Heart right ventricle (tissue), 16 donors: ENCODE measurements at places on chromosomes 4 and X.

DNA sequence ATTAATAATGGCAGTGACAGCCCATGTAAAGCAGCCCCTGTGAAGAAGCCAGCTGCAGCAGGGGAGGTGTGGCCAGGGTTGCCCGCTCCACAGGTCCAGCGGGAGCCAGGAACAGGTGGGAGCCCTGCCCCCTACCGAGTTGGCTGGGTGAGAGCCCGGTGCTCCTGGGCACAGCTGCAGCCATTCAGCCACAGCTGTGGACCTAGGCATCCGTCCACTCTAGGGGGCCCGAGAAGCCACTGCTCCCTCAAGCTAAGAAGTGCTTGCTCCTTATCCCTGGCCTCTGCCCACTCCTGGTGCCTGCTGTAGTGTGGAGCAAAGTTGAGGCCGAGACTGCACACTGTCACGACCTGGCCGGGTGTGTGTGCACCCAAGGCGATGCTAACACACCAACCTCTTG lies 1469.0 kb downstream of the PCDH7 start:
- DNase-seq = no peak

GRCh38 chr4:142475663-142476062 lies 370.4 kb downstream of the INPP4B start:
- DNase-seq = no peak

DNA sequence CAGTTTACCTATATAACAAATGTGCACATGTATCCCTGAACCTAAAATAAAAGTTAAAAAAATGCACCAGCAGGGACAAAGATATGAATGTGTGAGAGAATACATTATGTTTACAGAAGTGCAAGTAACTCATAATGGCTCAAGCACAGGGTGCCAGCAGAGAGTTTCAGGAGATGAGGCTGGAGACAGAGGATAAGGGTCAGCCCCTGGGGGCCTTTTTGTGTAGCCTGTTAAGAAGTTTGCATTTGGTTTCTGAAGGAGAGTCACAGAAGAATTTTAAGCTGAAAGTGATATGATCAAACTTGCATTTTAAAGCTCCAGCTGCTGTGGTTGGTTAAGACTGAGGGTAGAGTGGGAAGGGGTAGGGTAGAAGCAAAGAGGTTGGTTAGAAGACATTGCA lies 48.6 kb upstream of the CAPN6 start:
- no peak for DNase-seq

DNA sequence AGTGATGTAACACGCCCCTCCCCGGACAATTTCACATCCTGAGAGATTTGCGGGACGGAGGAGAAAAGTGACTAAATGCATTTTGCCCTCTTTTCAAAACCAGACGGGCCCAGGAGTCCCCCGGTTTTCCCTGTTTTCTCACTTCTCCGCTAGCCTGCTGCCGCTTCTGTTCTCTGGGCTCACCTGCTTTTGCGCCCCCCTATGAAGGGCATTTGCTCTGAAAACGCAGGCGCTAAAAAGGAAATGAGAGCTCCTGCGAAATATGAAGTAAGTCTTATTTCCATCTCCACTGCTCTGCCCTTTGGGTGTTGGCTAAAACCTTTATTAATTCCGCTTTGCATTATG lies 613 bp upstream of the TMEM47 start:
- DNase-seq = no peak

DNA sequence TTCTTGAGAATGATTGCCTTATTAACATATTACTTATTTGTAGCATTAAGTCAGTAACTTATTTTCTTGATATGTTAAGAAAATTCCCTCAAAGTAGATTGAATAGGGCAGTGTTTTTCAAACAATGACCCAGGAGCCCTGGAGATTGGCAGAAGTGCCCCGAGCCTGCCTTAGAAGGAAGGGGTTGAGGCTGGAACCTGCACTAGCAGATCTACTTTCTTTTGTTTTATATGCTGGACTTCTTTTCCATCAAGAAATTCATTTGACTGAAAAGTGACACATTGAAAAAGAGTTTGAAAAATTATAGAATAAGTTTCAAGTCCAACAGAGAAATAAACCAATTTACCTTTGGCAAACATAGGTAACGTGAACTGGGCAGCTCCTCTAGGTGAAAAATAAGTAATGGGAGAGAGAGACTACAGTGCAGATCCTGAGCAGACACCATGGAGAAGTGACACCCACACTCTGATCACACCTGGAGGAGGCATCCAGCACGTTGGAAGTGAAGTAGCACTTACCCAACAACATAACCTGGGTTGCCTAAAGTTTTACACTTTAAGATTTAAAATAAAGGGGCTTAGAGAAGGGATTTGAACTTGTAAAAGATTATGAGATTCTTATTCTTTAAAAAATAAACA lies 18.6 kb downstream of the ARSJ start:
- DNase-seq = no peak

GRCh38 chrX:37905436-37906147 lies 58.2 kb upstream of the DYNLT3 start:
- no peak for DNase-seq

- DNase-seq = no peak
Measured at GRCh38 chr4:122602277-122603142, 18.4 kb downstream of the IL21 start.

- DNase-seq = no peak
Measured at GRCh38 chr4:55910140-55910539, 38.6 kb upstream of the CEP135 start.

GRCh38 chr4:41579526-41579925 lies 41.6 kb downstream of the LIMCH1 start:
- no peak for DNase-seq

GRCh38 chr4:154024097-154024694 lies 235.3 kb upstream of the SFRP2 start:
- DNase-seq = no peak

DNA sequence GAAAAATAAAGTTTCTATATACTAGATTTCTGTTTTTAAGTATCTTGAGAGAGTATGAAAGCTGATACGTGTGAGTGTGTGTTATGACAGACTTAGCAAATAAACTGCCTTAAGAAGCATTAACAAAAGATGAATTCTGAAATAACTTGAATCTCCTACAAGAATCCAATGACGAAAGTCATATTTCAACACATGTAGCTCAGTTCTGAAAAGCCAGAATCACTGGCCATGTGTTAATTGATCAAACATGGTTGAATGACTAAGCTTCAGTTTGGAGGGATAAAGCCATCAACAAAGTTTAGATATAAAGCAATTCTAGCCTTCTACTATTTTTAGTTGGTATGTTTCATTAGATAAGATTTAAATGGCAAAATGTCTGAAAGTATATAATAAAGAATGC lies 88.5 kb upstream of the ETNPPL start:
- no peak for DNase-seq

- no peak for DNase-seq
Measured at GRCh38 chr4:7444731-7445130, 10.0 kb upstream of the PSAPL1 start.

DNA sequence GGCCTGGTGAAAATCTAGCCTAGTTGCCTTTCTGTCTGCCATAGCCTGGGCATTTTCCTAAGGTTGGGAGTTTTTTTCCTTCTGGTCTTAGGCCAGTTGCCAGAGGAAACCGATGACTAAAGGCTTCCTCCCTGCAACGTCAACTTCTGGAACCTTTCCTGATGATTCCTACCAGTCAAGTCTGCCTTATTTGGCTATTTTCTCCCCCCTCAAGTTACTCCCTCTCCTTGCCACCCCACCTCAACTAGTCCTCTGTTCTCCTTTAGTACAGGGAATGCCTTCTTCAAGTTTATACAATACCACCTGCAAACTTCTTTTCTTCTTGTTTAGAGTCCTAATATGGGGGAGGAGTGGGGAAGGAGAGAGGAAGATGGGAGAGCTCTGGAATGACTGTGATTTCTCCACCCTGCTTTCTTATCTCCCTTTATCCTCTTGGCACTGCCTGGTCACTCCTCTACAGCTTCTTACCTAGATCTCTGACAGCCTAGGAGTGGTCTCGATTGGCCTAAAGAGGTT lies 10.6 kb downstream of the MSN start:
- no peak for DNase-seq

DNA sequence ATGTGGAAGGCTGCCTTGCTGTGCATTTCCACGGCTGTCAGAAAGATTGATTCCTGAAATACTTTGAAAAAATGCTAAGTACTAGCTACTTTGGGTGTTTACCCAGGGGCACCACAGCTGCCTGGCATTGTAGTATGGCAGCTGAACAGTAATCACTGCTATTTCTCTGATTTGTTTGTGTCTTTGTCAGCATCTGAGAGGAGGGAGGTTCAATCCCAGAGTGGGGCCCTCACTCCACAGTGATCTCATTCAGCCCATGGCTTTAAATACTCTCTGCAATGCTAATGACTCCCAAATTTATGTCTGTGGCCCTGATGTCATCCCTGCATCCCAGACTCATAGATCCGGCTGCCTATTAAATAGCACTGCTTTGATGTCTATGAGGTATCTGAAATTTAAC lies 575.3 kb upstream of the MAGEB2 start:
- DNase-seq = no peak

GRCh38 chrX:23822841-23823240 lies 39.9 kb downstream of the SAT1 start:
- no peak for DNase-seq

DNA sequence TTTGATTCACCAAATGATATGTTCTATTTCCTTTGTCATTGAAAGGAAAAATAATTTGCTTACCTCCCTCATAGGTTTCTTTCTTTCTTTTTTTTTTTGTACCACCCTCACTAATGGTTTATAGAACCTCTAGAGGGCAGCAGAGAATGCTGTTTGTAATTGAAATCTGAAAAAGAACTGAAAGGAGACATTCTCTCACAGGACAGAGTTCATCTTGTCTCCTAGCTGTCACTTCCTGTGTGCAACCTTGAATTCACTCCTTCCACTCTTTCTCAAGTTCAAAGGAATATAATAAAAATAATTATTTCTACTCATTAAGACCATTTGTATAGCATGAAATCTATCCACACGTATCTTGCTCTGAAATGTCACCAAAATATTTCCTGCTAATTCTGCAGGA lies 51.0 kb downstream of the GUCY1B1 start:
- no peak for DNase-seq

DNA sequence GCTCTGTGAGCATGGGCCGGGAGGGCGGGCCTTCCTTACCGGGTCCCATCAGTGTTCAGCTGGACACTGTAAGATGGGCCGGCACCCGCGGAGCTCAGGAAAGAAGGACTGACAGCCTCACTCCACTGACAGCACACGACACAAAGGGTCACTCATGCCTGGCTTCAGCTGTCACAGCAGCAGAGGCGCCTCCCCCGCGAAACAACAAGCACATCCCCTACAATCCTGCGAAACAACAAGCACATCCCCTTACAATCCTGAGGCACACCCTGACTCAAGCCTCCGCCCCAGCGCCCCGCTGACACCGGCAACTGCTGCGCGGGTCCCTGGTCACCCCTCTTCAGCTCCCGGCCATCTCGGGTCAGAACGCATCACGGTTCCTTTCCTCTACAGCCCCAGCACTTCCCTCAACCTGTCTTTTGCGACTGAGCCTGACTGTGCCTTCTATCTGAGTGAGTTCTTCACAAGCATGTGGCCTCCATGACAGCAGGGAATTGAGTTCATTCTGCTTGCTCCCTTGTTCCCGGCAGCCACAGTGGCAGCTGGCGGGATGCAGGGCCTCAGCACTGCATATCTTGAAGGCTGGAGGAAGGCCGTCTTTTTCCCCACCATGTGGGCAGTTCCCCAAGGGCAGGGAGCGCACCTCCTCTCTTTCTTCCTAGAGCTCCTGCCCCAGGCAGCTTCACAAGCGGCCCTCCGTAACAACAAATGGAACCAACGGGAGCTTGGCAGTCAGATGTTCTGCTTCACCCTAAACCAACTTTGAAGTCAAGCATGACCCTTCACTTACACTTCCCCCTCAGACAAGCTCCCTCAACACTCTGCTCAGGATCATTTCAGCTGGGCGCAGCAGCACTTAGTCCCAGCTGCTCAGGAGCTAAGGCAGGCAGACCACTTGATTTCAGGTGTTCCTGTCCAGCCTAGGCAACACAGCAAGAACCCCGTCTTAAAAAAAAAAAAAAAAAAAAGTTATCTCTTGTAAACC lies 39.6 kb downstream of the SCD5 start:
- no peak for DNase-seq

DNA sequence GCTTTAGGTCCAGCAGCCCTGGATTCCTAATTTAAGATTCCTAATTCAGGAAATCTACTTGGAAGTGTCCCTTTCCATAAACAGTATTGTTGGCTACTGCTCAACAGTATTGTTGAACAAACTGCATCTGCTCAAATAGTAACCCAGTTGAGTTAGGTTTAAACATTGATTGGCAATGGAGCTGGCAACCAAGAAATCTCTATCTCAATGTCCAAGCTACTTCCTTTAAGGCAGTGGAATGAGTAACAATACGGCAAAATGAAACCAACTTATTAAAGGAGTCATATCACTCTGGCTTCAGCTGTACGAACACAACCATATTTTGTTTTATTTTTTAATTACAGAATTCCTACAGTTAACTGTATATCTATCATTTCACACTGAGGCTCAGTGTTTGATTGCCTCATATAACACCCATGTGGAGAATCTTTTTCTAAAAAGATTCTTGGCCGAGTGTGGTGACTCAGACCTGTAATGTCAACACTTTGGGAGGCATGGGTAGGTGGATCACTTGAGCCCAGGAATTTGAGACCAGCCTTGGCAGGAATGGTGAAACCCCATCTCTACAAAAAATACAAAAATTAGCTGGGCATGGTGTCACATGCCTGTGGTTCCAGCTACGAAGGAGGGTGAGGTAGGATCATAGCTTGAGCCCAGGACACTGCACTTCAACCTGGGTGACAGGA lies 71.7 kb upstream of the IL13RA1 start:
- no peak for DNase-seq

DNA sequence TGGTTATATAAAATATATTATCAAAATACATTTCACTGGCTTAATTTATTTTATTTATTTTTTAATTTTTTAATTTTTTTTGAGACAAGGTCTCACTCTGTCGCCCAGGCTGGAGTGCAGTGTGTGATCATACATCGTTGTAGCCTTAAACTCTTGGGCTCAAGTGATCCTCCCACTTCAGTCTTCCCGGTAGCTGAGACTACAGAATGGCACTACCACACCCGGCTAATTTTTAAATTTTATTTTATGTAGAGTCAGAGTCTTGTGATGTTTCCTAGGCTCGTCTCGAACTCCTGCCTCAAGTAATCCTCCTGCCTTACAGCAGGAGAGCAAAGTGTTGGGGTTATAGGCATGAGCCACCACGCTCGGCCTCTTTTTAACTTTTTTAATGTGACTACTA lies 143.8 kb downstream of the CEP135 start:
- no peak for DNase-seq
